ENCODE measurements at places on chromosomes 7 and 10. TPM values are rescaled to one million over a fixed set of nuclear protein-coding genes. Genes with fewer than 3 reads are reported as not detected.

GRCh38 chr10:34862892-34863291, 47.8 kb upstream of the PARD3 start:
- no peak for DNase-seq
- no peaks in the 10 kb centered on the region for H3K4me1 ChIP-seq
- no peaks in the 10 kb centered on the region for H3K27me3 ChIP-seq
- H3K27ac ChIP-seq = no peak overlapping the region
- no peak overlapping the region for H3K4me3 ChIP-seq

DNA sequence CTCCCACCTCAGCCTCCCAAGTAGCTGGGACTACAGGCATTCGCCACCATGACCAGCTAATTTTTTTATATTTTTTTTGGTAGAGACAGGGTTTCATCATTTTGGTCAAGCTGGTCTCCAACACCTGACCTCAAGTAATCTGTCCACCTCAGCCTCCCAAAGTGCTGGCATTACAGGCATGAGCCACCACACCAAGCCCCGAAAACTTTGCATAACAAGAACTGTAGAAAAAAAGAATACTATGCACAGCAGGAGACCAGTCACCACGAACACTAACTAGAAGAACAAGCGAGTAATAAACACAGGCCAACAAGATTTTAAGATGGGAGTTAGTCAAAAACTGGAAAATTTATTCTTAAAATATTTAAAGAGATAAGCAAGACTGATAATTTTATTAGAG, 447.0 kb downstream of the ETV1 start:
- H3K36me3 ChIP-seq = no peaks in the 10 kb centered on the region
- no peak for DNase-seq
- no peak overlapping the region for H3K27ac ChIP-seq
- H3K27me3 ChIP-seq = no peaks in the 10 kb centered on the region

GRCh38 chr7:37092548-37092947, 356.1 kb downstream of the ELMO1 start:
- H3K27me3 ChIP-seq = peaks cover 2% of the 10 kb centered on the region
- H3K4me1 ChIP-seq = peaks cover 44% of the 10 kb centered on the region
- no peak for DNase-seq
- peaks cover 44% of the 10 kb centered on the region for H3K36me3 ChIP-seq

INTS15 gene
- 30.8 TPM for polyA plus RNA-seq

TMEM229A gene
- polyA plus RNA-seq = not detected

Data from immature natural killer cell (primary cell).